ENCODE measurements at places on chromosomes 11 and 22.

DNA sequence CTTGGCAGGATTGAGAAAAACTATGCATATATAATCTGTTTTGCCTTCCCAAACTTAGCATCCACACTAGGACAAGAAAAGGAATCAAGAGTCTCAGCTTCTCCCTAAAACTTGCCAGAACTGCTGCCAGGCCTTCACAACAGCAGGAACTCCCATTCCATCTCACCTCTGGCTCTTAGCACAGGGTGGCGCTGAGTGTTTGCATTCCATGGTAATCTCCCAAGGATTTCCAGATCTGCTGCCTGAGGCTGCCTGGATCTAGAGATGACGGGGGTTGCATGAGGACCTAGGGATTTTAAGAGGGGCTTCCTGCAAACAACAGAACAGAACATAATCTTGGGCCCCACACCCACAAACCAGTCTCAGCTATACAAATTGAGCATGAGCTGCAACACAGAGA lies 87.1 kb upstream of the OPCML start:
- DNase-seq: no peak

- no peak for DNase-seq
Observed at GRCh38 chr11:125312812-125313211, 148.3 kb downstream of the PKNOX2 start.

- no peak for DNase-seq
Observed at GRCh38 chr11:8331767-8332166, 68.1 kb upstream of the LMO1 start.

GRCh38 chr22:26525946-26526564 lies 13.8 kb upstream of the TFIP11 start:
- DNase-seq: no peak

DNA sequence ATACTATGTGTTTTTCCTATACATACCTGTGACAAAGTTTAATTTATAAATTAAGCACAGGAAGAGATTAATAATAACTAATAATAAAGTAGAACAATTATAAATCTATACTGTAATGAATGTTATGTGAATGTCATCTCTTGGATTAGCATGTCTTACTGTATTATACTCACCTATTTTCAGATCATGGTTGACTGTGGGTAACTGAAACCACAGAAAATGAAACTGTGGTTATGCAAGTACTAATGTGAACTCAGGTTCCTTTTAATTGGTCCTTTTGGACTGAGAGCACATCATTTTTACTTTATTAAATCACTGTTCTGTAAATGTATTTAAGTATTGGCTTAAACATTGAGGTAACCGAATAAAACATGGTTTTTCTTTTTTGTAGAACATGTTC lies 108.8 kb downstream of the PPP6R3 start:
- no peak for DNase-seq

Data from pons (tissue), 1 donor.